ENCODE measurements at places on chromosomes 5 and 9. TPM values are rescaled to one million over a fixed set of nuclear protein-coding genes. Genes with fewer than 3 reads are reported as not detected.

The TESK1 gene
- 26.6 TPM for total RNA-seq

The RLN2 gene
- not detected for total RNA-seq

The CARD6 gene
- total RNA-seq = not detected

The SPATA31C2 gene
- total RNA-seq = not detected

The LYSMD3 gene
- total RNA-seq = 18.0 TPM

The EFNA5 gene
- total RNA-seq = 0.22 TPM

The RASEF gene
- total RNA-seq = 0.12 TPM

The FAM153A gene
- not detected for total RNA-seq

The IFNK gene
- total RNA-seq = not detected

The SH3TC2 gene
- total RNA-seq = 12.8 TPM

The CCNO gene
- total RNA-seq = 12.1 TPM

The LCN9 gene
- total RNA-seq = not detected

The TSSK1B gene
- total RNA-seq = not detected

All from HCT116 (cell line).